ENCODE measurements at places on chromosomes 12 and 14.

GRCh38 chr12:71063087-71063486 lies 94.7 kb downstream of the TSPAN8 start:
- DNase-seq = no peak

GRCh38 chr12:6363330-6364043 lies 11.9 kb downstream of the SCNN1A start:
- DNase-seq = no peak

GRCh38 chr14:65103150-65103760 lies 938 bp upstream of the MAX start:
- no peak for DNase-seq

GRCh38 chr12:61530456-61530855 lies 729.7 kb upstream of the USP15 start:
- no peak for DNase-seq

DNA sequence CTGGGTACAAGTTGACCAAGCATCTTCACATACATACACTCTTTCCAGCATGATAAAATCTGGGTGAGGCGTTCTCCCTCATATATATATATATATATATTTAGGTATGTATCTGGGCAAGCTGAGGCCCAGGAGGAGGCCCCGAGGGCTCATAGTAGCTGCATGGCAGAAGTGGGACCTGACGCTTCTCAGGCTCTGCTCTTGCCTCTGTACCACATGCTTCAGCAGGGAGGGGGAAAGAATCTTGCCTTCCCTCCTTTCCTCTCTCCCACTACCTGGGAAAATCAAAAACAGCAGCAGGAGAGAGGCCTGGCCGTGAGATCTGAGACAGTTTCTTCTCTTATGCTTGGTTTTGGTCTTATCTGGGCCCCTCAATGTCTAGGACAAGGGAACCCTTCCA lies 9.2 kb downstream of the PPP1R1A start:
- DNase-seq = no peak

DNA sequence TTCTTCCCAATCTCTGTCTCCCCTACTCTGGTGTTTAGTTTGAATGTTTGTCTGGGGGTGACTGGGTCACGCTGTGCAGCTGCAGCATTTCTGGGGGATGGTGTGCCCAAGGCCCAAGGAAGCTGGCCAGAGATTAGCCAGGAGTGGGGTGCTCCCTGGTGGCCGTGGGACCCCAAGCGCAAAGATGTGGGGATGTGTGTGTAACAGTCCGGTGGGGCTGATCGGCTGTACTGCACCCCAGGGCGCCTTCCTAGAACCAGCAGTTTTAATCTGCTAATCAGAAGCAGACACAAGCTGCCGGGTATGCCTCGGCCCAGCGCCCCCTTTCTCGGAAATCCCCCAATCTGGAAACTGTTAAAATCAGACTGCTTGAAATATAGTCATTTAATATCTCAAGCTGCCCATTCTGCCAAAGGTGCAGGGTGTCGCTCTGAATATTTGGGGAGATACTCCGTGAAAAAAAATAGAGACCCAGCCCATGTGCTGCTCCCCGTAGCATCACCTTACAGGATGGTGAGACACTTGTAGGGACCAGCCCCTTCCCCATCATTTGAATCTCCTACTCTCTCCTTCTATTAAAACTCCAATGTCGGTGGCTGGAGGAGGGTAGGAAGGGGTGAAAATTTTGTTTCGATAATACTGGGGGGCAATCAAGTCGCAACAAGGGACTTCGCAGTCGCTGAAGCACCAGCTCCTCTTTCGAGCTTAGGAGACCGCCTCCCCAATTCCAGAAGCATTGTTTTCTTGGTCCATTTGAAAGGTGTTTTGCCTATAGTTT lies 4.3 kb downstream of the HOXC9 start:
- no peak for DNase-seq

DNA sequence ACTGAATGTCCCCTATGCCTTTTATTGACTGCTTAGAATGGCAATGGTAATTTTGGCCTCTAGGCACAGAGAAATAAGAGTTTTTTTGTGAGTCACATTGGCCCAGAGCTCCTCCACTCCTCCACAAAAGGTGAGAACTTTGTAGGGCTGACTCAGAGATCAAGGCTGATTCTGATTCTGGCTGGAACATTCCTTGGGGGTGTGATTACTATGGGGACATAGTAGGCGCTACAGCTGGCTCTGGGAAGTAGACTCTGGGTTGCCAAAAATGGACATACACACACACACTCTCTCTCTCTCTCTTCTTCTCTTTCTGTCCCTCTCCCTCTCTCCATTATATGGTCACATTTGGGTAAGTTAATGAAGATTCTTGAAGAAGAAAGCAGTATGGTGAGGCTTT lies 174.6 kb upstream of the DDHD1 start:
- DNase-seq = no peak

DNA sequence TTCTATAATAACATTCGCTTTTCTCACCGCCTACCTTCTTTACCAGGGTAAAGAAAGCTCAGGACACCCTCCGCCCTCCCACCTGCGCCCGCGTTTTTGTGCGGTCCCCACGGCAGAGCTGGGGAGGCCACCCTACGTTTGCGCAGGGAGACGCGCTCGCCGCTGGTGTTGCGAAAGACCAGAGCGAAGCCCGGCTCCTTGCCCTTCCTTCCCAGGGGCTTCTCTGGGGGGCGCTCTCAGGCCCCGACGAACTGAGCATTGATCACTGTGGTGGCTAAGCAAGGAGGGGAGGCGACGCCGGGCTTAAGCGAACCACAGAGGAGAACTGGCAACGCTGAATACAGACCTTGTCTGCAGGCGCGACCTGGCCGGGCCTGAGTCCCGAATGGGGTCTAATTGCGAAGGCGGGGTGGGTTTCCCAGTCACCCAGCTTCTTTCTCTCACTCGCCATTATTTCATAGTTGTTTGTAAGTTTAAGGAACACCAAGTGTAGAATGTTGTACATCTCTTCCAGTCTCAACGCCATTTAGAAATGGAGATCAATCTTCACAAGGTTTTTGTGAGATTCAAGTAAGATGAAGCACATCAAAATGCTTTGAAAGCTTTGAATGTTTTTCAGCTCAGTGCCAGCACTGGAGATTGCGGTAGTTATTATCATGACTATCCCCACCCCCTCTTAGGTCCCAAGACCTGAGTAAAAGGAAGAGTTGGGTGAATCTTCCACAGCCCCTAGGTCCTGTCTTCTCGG lies 1.7 kb upstream of the NKX2-1 start:
- DNase-seq = no peak
